Stimulated activated CD8-positive, alpha-beta memory T cell treated with anti-CD3 and anti-CD28 coated beads, Interleukin-7, amount 100 ng/mL, for 24 hours (primary cell): ENCODE measurements at places on chromosomes 5 and 9.
A peak's percentile ranks its signal among the peaks of the same experiment; 100 is the strongest.

- DNase-seq = no peak
These were observed 118.8 kb upstream of the RPS23 start for GRCh38 chr5:82396871-82397514.

DNA sequence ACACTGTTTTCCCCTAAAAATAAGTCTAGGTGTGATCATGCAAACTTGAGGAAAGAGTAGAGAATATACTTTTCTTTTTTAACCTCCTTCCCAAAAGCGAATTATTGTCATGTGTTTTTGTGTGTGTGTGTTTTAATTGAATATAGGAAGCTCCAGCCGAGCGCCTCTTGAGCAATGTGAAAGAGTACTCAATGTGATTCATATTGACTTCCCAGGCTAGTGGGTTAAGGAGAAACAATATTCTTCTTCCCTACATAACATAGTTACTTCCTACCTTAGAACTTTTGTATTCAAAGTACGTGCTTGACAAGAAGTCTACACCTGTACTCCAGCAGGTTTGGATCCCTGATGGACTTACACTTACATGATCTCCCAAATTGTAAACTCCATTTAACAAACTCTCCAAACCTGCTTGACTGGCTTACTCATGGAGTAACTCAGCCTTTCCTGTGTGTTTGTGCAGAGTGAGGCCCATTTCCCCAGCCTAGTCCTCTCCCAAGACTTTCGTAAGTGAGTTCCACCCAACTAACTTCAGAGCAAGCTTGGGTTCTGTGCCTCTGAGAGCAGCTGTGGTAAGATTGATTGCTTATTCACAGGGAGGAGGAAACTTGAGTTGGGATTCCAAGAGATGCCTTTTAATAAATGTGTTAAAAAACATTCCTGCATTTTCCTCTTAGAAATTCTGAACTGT is 9.3 kb downstream of the SLC28A3 start:
- no peak for DNase-seq

DNA sequence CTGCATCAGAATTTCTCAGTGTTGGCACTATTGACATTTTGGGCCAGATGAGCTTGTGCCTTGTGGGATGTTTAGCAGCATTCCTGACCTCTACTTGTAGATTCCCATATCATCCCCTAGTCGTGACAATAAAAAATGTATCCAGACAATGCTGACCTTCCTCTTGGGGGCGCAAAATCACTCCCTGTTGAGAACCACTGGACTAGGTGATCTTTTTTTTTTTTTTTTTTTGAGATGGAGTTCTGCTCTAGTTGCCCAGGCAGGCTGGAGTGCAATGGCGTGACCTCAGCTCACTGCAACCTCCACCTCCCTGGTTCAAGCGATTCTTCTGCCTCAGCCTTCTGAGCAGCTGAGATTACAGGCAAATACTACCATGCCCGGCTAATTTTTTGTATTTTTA is 22.6 kb downstream of the STXBP1 start:
- DNase-seq = no peak

DNA sequence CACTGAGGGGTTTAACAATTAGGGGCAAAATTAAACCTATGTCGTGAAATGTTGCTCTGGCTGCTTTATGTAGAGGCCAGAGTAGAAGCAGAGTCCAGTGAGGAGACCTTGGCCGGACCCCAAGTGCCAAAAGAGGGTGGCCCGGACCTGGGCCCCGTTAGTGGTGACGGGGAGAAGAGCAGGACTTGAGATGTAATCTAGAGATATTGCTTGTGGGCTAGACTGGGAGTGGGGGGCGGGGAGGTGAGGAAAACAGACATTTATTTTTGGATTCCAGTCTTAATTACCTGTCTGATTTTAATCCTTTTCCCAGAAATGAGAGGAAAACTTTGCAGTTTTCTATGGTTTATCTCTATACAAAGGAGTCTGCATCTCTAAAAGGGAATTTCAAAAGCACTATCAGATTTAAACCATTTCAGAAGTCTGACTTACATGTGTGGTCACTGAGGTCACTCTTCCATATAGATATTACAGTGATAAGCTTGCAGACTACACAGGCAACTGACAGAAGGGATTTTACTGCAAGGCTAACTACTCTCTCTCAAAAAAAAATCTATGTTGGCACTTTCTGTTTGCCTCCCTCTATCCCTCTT is 108.1 kb downstream of the MED27 start:
- DNase-seq = no peak

DNA sequence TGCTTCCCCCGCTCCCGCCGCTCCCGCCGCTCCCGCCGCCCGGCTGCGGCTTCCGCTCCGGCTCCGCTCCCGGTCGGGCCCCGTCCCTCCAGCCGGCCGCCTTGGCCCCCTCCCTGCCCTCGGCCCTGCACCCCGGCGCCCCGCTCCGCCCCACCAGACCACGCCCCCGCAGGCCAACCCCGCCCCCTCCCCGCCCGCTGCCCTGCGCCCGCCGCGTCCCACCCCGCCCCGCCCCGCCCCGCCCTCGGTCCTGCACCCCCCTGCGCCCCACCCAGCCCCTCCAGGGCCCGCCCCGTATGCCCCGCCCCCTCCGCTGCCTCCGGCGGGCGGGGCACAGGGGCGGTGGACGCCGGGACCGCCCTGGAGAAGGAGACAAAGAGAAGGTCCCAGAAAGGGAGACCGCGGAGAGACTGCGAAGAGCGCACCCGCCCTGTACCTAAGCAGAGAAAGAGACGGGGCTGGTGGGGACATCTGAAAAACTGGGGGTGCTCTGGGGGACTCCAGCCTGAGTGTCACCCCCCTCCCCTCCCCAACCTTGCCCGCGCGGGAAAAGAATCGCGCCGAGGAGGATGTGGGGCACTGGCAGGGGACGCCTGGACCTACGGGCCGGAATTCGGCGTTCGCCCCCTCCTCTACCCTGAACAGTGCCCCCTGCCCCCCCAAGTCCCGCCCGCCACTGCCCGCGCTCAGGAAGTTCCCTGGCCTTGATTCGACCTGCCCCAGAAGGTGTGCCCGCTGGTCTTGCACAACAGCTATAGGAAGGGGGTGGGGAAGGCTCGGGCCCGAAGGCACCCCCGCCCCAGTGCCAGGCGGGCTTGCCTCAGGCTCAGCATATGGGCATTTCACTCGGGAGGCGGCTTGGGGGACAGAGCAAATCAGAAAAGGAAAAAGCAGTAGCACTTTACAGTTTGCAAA is 42.8 kb upstream of the STXBP1 start:
- peak; percentile 59 for DNase-seq

DNA sequence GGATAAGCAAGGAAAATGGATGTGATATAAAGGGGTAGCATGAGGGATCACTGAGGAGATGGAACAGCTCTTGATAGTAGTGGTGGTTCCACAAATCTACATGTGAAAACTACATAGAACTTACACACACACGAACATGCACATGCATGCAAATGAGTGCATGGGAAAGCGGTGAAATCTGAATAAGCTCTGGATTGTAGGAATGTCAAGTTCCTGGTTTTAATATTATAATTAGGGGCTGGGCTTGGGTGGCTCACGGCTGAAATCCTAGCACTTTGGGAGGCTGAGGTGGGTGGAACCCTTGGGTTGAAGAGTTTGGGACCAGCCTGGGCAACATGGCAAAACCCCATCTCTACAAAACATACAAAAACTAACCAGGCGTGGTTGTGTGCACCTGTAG is 13.1 kb upstream of the PDCL start:
- DNase-seq = no peak

GRCh38 chr9:3992222-3992621 is 307.6 kb downstream of the GLIS3 start:
- DNase-seq = no peak

- no peak for DNase-seq
These were observed 18.4 kb upstream of the SLC9A3 start for GRCh38 chr5:542319-543311.

DNA sequence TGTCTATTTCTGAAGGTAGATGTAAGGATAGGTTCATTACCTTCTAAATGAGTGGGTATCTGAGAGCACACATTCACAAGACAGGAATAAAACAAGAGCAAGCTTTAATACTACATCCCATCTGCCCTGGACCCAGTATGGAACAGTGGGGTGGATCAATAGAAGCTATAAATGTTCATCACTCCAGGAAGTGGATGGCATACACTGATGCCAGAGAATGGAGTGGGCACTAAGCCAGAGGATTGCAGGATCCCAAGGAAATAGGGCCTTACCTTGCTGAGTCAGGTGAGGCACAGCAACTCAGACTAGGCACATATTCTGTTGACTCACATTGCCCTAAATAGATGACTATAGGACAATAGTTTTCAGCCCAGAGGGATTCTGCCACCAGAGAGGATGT is 21.3 kb upstream of the COX7C start:
- no peak for DNase-seq
